ENCODE measurements at places on chromosomes 3 and 15.

GRCh38 chr3:149016669-149017541, 25.6 kb downstream of the GYG1 start:
- DNase-seq = no peak

DNA sequence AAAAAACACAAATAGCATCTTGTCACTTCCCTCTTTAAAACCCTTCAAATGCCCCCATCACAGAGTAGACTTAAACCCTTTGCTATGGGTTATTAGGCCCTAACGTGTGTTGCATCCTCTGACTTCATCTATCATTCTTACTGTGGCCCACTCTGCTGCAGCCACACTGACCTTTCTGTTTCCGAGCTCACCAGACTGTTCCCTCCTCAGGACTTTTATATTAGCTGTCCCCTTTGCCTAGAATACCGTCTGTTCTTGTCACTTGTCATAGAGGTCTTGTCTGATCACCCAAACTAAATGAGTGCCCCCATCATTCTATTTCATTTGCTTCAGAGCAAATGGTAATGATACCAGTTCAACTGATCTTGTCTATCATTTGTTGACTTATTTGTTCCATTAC, 877 bp upstream of the FEM1B start:
- DNase-seq = no peak

DNA sequence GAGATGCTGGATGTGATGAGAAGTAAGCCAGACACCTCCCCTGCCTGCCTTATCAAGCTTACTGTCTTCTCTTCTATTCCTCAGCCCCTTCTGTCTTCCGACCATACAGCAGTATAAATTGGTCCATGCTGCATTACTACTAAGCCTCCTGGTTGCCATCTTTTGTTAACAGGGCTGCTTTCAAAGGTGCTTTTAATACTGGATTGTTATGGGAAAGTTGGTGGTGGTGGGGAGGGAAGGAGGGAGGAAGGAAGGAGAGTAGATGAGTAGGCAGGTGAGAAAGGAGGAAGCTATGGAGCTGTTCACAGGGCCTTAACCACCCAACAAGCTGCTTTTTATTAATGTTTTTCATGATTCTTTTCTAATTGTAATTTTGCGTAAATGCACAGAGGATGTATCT, 114.9 kb downstream of the SLC25A26 start:
- no peak for DNase-seq

GRCh38 chr15:99976811-99977271, 243.6 kb upstream of the LYSMD4 start:
- no peak for DNase-seq

DNA sequence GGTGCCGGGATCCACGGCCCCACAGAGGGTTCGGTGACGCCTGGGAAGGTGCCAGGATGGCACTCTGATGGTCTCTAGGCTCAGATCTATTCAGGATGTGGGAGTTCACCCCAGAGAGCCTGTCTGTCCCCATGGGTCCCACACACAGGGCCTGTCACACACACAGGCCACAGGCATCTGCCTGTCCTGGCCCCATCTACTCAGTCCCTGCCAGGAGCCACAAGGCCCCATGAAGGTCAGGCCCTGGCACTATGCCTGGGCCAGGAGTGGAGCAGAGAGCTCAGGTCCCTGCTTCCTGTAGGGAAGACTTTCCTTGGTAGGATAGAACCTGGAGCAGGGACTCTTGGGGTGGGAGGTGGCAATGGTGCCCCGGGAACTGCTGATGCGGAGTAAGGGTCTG, 49.0 kb upstream of the FURIN start:
- DNase-seq = no peak

DNA sequence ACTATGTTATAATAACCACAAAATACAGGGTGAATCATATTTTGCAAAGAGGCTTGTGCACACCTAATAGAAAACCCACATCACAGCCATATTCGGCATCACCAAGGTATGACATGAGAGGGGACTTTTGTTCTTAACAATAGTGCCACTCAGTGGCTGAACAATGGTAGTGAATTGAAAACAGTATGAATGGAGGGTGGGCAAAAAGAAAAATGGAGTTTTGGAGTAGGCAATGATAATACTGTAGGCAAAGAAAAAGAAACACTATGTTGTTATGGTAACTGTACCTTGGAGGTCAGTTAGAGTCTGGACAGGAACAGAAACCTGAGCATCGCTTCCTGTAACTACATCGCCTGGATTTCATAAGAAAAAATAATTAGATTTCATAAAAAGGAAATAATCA, 348.6 kb downstream of the PLCL2 start:
- DNase-seq = no peak

DNA sequence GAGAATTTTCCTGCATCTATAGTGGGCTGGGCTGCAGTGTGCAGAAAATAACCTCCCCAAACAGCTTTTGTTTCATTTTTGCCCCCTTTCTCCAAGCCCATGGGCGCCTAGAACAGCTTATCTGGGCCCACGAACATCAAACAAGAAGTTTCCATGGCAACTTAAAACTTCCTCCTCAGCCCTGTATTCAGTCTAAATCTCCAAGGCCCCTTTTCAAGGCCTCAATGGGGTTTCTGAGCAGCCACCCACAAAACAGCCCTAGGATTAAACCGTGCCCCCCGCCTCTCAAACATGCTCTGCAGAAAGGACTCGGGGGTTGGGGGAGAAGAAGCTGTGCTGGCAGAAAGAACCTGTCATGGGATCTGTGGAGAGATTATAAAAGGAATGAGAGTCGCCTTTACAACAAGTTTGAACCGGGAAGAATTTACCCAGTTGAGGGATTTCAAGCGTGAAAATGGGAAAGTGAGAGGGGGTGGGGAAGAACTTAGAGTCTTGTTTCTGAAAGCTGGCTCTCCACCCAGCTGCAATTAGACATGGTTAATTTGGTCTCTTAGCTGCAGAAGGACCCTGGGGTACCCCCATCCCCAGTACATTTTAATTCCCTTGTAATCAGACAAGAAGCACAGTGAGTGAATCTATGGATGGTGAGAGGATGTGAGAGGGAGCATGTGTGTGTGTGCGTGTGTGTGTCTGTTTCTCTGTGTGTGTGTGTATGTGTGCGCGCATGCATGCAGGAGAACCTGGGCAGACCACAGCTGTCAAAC, 4.3 kb upstream of the FAM107A start:
- DNase-seq = no peak

- DNase-seq = no peak
Measured at GRCh38 chr15:32825219-32825618, 107.4 kb downstream of the GREM1 start.

DNA sequence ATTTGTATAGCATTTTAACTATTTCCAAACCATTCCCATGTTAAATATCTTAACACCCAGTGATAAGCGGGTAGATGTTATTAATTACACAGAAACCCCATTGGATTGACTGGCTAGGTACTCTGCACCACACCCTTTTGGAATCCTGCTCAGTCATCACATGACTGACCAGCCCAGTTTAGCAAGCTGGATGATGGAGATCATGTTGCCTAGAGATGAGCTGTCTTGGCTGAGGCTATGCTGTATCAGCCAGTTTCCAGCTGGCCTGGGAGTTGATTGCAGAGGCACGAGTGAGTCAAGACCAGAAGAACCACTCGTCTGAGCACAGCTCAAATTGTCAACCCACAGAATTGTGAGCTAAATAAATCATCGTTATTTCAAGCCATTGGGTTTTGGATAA, 124.6 kb downstream of the ZNF621 start:
- no peak for DNase-seq

DNA sequence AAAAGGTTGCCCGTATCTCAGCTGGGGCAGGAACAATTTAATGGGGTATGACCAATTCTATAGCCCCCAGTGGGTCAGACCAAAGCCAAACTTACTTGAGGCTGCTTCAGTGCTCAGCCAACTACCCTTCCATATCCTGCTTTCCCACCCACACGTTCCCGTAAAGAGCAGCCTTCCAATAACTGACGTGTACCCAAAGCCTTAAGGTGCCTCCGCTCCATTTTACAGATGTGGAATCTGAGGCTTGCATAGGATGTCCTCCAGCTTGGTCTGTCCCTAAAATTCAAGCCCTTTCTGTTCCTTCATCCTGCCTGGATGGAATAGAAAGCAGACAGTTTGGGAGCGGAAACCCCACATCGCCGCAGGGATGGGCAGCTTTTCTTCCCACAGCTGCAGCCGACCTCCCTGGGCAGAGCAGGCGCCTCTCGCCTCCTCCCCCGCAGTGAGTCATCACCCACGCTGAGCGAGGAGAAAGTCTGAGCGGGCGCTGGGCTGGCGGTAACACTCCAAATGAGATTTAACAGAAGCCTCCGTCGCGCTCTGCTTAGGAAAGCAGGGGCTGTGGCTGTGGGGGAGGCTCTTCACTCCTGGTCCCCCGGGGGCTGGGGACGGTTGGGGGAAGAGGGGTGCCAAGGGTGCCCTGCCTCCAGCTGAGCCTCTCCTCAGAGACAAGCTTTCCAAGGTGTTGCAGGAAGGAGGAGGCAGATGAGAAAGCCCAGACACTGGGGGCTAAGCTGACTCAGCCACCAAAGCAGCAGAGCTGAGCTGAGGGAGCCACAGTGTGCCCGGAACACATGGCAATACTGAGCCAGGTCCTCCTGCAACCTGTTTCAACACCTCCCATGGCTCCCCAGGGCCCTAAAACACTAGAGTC, 57.8 kb upstream of the HRH1 start:
- no peak for DNase-seq

GRCh38 chr3:111428301-111428700, 113.7 kb upstream of the CD96 start:
- no peak for DNase-seq

DNA sequence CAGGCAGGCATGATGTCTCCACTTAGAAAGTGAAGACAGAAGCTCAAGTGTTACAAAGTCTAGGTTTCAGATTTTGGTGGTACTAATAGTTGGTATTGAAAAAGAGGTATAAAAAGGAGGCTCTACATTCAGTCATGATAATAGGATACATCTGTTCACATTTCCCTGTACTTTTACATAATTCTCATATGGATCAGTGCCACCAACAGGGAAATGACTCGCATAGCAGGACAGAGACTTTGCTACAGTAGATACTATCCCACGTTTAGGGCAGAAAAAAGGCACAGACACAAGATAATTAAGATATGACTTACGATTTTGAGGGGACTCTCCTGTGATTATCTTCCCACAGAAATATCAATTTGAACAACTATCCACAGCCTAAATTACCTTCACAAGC, 1062.9 kb upstream of the EPHA6 start:
- no peak for DNase-seq

GRCh38 chr15:101445562-101446517, 43.7 kb downstream of the PCSK6 start:
- DNase-seq = no peak

- no peak for DNase-seq
Measured at GRCh38 chr15:66847565-66847991, 145.5 kb downstream of the SMAD6 start.

GRCh38 chr3:28934126-28934813, 346.6 kb upstream of the RBMS3 start:
- no peak for DNase-seq

DNA sequence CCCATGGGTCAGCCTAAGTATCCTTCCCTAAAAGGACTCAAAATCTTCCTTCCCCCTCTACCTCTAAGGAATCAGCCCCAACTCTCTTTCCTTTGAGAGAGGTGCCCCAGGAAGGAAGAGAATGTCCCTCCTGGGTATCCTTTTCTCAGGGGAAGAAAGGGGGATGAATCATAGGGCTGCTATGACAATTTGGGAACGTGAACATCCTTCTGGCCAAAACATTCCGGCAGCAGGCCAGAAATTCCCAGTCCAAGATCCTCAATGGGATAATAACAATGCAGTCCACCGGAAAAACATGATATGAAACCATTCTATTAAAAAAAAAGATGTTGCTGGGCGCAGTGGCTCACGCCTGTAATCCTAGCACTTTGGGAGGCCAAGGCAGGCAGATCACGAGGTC, 50.8 kb upstream of the CACNA2D3 start:
- no peak for DNase-seq

DNA sequence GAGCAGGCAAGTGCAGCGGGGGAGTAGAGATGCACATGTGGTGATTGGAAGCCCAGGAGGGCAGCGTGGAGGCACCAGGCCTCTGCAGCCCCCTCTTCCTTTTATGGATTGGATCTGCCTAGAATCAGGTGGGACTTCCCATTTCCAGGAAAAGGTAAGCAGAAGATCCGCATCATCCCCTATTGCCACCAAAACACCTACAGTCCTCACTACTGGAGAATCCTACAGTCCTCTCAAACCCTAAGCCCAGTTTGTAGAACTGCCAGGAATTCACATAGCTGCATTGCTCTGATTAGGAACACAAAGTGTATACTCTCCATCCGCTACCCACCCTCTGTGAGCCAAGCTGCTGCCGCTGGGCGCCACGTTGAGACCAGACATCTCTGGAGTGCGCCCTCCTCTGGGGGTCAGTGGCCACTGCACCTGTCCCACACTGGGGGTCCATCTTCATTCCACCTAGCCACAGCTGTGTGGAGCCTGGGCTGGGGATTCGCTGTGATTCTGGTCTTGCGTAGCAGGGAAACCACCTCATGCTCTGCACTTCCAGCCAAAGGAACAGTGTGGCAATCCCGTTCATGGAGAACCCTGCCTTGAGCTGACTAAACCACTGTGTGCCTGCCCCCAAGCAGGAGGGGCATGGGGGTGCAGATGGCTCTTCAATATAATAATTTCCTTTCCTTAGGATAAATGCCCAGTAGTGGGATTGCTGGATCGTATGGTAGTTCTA, 88.9 kb upstream of the PTX3 start:
- no peak for DNase-seq

DNA sequence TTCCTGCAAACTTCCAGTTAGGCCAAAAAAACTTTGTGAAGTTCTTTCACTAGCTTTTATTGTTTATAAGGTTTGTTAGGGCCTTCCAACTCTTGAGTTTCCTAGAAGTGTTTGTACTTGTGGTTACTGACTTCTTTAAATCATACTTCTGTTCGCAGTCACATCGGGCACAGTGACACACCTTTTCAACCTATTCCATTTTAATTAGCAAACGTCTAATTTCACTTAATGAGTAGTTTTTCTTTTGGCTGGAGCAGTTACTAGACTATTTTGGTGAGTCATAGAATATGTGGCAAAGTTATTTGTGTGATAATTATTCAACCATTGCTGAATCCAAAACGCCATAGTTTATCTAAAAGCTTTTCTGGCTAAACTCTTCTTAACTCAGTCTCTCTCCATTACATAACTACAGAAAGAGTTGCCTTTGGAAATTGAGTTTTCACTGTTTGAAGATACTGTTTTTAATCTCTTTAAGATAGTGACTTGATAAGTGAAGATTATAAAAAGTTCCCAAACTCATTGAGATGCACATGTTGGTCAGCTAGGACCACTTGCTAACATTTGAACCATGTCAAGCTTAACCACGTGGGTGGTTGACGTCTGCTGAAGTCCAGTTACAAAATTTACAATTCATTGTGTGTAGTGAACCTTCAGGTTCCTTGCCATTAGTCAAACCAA, 21.5 kb downstream of the CNOT10 start:
- no peak for DNase-seq

DNA sequence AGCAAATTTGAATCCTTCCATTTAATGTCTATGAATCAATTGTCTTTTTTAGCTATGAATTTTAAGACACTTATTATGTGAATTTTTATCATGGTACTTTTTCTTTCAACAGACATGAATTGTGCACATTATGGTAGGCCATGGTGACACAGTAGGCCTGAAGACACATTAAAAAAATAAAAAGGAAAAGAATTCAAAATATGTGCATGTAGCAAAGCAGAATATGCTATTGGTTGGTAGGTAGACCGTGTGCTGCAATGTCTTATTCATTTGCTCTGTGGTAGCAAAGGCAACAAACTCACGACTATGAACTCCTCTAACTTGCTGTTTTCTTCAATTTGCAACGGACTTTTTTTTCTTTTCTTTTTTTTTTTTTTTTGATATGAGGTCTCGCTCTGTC, 50.0 kb upstream of the EPHA3 start:
- DNase-seq = no peak

- DNase-seq = no peak
Measured at GRCh38 chr15:81304226-81304625, 19.7 kb downstream of the STARD5 start.
